ENCODE measurements at places on chromosomes 5 and 9.

DNA sequence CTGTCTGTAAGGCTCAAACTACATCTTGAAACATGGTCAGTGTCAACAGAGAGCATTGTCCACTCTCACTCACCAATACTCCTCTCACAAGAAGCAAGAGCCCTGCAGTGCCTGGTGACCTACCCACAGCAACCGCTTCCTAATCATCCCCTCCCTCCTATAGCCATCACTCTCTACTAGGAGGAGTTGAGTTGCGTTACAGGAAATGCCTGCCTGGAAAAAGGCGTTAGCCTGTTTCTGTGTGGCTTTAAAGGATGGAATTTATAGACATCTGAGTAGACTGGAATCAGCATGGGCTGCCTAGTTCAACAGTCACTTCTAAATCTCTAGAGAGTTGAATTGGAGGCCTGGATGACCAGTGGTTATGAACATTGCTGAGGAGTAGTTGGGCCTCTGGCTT, 108.3 kb upstream of the FER start:
- no peak for DNase-seq

DNA sequence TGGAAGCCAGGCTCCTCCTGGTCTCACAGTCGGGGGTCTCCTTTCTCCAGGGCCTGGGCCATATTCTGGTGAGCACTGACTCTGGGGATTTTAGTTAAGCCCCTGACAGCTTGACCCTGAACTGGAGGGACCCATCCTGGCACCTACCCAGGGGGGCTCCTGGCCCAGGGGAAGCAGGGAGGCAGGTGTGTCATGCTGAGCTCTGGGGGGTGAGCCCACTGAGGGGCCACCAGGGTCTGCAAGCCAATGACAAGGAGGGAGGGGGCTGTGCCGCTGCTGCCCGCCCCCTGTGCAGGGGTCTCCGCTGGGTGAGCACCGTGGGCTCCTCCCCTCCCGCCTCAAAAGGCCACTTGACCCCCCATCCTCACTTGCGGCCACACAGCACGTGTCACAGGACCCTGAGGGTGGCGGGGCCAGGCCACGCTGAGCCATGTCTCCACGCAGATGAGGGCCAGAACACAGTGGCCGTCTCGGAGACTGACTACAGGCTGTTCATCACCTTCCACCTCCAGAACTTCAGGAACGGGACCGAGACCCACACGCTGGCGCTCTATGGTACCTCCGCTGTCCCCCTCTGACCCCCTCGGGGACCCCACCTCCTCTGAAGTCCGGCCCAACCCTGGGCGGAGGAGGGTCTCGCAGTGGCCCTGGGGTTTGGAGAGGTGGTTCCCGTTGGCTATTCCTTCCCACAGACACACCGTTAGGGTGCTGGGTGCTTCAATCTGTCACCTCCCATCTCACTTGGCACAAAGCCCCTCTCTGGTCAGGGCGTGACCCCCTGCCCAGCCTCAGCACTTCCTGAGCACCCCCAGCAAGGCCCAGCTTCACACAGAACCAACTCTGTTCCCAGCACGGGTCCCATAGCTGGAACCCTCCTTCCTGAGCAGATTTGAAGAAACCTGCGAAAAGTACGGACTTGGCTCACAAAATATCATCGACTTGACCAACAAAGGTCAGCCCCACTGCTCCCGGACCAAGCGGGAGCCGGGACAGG, 2.0 kb downstream of the LCN9 start:
- DNase-seq, result no peak

- no peak for DNase-seq
These were observed 196.4 kb downstream of the CDK5RAP2 start for GRCh38 chr9:120383611-120383998.

DNA sequence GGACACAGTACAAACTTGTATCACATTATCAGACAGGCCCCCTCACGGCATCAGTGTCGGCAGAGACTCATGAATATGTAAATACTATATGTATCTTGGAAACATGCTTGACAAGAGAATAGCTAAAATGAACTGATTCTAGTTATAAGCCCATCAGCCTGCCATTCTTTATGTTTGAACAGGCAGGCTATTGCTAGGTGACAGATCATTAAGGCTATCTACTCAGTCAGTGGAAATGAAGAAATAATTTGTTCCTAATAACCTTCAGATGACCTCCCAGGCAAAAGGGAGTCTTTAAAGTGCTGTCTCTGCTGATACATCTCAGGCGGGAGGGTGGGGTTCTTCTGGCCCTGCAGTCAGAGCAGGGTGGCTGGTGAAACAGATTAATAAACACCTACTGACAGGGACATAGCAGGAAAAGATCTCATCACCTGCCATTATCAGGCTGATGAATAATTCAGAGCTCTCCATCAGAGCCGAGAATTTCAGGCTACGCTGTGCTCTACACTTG, 394.2 kb downstream of the RASEF start:
- no peak for DNase-seq
